Stimulated activated CD8-positive, alpha-beta memory T cell treated with anti-CD3 and anti-CD28 coated beads, Interleukin-4, amount 100 ng/mL, for 1 hour (primary cell): ENCODE measurements at places on chromosomes 1 and 21.

DNA sequence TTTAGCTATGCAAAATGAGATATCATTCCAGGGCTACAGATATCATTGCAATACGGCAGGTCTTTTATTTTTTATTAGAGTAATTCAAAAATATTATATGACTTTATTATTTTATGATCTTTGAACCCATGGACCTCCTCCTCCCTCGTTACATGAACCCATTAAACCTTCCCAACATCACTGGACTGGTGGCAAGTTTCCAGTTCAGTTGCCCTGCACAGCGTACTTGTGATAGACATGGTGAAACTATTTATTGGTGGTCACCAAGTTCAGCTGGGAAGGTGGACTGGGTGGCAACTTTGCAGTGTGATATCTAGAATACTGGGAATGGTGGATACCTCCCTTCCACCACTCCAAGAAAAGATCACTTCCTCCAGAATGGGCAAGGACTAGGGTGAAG, 52.5 kb downstream of the SLC30A10 start:
- no peak for DNase-seq

DNA sequence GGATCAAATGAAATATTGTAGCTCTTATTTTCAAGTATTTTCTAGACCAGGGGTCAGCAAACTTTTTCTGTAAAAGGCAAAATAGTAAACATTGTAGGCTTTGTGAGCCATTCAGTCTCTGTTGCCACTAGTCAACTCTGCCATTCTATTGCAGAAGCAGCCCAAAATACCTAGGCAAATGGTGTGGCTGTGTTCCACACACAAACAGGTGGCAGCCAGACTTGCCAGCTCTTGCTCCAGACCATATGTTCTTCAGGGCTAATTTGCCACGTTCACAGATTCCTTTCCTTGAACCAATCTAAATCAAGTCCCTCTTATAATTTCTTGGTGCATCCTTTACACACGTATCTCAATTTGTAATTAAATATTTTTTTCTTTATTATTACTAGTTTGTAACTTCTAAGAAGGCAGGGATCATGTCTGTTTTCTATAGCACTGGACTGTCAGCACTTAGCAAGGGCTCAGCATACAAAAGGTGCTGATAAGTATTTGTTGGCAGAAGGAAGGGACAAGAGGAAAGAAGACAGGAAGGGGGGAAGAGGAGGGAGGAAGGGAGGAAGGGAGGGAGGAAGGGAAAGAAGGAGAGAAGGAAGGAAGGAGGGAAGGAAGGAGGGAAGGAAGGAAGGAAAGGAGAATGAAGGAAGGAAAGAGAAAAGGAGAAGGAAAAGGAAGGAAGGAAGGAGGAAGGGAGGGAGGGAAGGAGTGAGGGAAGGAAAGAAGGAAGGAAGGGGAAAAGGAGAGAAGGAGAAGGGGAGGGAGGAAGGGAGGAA, 106.5 kb upstream of the EDEM3 start:
- no peak for DNase-seq

- DNase-seq, result no peak
These were observed 17.6 kb downstream of the RPL11 start for GRCh38 chr1:23709229-23709628.

GRCh38 chr1:17250601-17251000, 1.7 kb downstream of the PADI3 start:
- DNase-seq, result no peak

- no peak for DNase-seq
These were observed 93.0 kb upstream of the SLC44A3 start for GRCh38 chr1:94726981-94727685.

DNA sequence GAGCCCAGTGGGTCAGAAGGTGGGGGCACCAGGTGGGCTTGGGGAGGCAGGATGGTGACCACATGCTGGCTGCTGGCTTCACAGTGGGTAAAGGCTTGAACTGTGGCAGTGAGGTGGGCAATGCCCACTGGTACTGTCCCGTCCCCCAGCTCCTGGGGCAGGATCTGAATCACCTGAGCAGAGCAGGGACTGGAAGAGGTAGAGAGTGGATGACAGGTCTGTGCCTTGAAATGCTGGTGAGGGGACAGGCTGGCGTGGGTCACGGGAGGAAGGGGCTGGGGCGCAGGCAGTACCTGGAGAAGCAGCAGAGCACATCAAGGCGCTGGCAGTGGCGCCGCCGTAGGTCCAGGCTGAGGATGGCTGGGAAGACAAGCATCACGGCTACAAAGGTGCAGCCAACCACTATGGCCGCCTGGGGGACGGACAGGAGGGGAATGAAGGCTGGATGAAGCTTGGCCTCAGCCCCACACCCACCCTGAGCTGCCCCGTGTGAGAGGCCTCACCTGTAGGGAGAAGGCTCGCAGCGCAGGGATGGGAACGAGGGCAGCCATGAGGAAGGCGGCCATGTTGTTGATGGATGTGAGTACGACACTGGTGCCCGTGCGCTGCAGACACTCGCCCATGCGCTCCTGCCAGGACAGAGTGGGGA, 14.9 kb downstream of the PTCH2 start:
- DNase-seq, result no peak

DNA sequence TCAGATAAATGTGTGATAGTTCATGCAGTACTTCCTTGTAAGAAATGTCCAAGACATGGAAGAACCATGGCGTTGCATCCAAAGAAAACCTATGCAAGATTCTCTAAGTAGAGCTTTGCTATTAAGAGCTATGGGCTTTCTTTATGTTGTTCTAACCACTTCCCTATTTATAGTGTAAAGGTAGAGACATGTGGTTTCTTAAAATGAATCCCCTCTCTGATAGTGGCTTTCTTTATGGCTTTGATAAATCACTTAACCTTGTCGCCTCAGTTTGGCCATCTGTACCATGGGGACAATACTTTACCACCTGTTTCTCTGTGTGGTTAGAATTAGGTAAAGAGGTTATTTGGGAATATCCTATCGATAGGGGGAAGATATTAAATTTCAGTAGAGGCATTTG, 305.5 kb downstream of the NFIA start:
- DNase-seq, result no peak

GRCh38 chr1:10586125-10586524, 111.4 kb downstream of the PEX14 start:
- no peak for DNase-seq
